ENCODE measurements at places on chromosomes 11 and 22.

GRCh38 chr11:65488273-65489034, 10.4 kb upstream of the MALAT1 start:
- DNase-seq: peak; percentile 78

GRCh38 chr11:129319751-129320150, 55.9 kb upstream of the BARX2 start:
- no peak for DNase-seq

DNA sequence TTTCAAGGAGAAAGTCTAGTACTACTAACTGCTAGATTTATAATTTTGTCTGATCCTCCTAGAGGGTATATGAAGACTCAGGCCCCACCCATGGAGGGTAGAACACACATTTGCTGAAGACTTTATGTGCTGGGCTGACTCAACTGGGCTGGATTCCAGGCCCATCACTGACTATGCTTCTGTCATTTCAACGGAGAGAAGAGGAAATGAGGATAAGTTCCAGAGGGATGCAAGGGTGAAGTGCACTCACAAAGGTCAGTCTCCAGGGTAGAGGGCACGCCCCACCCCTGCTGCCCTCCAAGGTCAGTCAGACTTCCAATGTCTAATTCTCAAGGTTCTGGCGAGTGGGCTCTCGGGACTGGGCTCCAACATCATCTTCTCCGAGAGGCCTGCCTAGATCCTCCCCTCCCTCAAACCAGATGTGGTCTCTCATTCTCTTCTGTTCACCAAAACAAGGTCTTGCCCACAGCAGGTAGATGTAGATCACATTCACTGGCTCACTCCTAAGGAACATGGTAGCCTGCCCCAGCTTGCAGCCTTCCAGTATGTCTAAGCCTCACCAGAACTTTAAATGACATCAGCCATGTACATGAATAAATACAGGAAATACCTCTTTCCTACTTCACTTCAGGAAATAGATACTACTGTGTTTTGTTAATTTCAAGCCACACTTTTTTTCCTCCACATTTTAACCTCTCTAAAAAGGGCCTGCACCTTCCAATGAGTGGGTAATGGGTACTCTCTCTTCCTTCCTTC, 7.3 kb upstream of the C11orf86 start:
- peak; percentile 89 for DNase-seq

- peak; percentile 33 for DNase-seq
These were observed 8.4 kb upstream of the IRAG1 start for GRCh38 chr11:10701982-10702381.

DNA sequence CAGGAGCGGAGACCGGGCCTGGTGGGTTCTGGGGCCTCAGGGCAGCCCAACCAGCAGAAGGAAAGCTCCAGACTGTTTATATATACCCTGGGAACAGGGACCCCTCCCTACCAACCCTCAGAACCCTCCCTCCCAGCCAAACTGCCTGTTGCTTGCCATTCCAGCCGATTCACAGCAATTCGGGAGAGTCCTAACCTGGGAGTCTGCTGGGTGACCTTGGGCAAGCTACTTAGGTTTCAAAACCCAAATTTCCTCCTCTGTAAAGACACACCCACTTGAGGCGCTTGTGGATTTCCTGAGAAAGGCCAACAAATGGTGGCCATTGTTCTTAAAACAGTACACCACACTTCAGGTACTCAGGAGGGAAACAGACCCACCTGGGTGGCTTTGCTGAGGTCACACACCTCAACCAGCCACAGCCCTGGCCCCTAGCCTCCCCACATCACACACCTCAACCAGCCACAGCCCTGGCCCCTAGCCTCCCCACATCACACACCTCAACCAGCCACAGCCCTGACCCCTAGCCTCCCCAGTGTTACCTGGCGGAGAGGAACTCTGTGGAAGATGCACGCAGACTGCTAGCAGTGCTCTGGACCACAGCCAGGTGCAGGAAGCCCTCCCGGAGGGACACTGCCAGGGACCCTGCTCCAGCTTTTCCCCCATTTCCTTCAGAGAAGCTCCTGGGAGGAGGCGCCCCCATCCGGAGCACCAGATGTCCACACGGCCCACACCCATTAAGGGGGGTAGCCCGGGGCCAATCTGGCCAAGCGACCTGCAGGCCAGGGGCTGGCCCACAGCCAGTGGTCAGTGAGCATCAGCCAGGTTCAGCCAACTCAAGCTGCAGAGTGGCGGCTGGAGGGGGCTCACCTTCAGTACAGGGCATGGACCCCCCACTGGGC, 6.2 kb downstream of the SHISA8 start:
- no peak for DNase-seq

- DNase-seq: no peak
These were observed 214.6 kb downstream of the NTM start for GRCh38 chr11:131584785-131585592.

- DNase-seq: peak; percentile 50
These were observed 45.0 kb downstream of the PPP6R3 start for GRCh38 chr11:68505596-68505995.

DNA sequence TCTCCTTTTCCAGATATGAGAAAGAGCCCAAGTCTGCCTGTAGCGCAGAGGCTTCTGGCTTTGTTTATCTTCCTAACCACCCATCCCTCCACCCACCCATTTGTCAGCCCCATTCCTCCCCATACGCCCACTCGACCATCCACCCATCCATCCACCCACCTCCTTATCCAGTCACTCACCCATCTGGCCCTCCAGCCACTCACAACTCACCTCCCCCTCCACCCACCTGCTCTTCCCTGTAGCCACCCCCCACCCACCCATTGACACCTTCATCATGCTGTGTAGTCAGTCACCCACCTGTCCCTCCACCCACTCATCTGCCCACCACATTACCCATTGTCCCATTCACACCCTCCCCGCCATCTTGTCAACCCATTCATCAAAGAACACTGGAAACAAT, 5.5 kb downstream of the CST6 start:
- no peak for DNase-seq

- DNase-seq: no peak
These were observed 14.4 kb upstream of the TBC1D10A start for GRCh38 chr22:30340911-30341685.

- peak; percentile 2 for DNase-seq
These were observed 1.2 kb downstream of the ACCS start for GRCh38 chr11:44067266-44067665.

- DNase-seq: no peak
These were observed 146.2 kb downstream of the HIPK3 start for GRCh38 chr11:33403344-33403743.

GRCh38 chr11:41978945-41979344, 519.5 kb upstream of the LRRC4C start:
- no peak for DNase-seq

DNA sequence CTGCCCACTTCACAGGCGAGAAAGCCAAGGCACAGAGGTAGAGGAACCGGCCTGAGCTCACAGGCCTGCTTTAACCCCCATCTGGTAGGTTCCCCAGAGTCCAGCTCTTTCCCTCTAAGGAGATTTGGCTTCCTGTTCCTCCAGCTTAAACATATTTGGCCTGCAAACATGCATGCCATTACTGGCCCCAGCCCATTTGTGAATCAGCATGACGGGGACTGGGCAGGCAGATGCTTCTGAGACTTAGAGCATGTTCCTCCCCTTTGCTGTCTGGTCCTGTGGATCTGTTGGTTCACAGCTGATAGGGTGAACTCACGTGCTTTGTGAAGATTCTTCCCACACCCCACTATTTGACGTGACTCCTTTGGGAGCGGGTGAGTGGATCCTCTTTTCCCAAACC, 12.6 kb downstream of the CHST1 start:
- DNase-seq: peak; percentile 61

DNA sequence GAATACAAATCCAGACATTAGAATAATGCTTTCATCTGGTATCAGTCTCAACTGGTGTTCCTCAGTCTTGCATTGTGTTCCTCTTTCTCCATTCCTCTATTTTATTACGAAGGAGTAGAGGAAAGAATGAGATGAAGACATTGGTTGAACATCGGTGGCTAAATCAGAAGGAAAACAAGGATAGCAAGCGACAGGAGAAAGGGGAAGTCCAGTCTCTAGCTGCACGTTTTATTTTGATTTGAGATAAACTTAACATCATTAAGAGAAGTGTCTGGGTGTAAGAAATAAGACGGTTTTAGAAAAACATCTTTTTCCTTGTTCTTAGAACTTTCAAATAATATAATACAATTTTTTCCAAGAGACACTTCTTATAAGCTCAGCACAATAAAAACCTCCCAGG, 6.2 kb downstream of the SOX6 start:
- no peak for DNase-seq

GRCh38 chr11:132623511-132623910, 908.8 kb downstream of the OPCML start:
- DNase-seq: no peak

- DNase-seq: peak; percentile 15
These were observed 29.0 kb upstream of the API5 start for GRCh38 chr11:43282607-43283440.

- DNase-seq: peak; percentile 31
These were observed 294.4 kb downstream of the DDX10 start for GRCh38 chr11:108959105-108959761.

- DNase-seq: no peak
These were observed 785 bp downstream of the WT1 start for GRCh38 chr11:32434356-32435151.

GRCh38 chr22:19003508-19003907, 67.4 kb upstream of the PRODH start:
- DNase-seq: no peak

GRCh38 chr11:110425751-110426545, 3.8 kb upstream of the FDX1 start:
- DNase-seq: peak; percentile 82

- no peak for DNase-seq
These were observed 584 bp upstream of the GAL start for GRCh38 chr11:68683536-68684384.

DNA sequence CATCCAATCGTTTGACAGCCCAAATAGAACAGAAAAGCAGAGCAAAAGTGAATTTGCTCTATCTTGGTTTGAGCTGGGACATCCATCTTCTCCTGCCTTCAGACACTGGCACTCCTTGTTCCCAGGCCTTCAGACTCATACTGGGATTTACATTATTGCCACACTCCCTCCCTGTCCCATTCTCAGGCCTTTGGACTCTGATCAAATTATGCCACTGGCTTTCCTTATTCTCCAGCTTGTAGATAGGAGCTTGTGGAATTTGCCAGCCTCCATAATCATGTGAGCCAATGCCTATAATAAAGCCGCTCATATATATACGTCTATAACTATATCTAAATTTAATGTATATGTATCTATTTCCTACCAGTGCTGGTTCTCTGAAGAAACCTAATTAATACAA, 568.3 kb upstream of the KIRREL3 start:
- DNase-seq: no peak

- DNase-seq: no peak
These were observed 91.6 kb upstream of the B3GAT1 start for GRCh38 chr11:134503596-134503995.

DNA sequence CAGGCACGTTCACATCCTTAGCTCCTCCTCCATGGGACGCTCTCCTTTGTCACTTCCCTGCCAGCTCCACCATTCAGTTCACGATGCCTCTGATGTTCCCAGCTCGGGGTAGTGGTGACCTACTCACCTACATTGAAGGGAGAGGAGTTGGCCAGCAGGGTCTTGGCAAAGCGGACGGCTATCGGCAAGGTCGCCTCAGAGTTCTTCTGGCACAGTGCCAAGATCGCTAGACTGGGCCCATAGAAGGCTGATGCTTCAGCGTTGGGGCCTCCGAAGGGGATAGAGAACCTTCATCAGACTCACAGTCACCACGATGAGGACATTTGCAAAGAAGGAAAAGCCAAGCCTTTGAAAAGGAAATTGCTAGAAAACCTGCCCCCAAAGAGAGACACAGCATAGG, 3.0 kb downstream of the CBLIF start:
- DNase-seq: no peak

- DNase-seq: no peak
These were observed 106.9 kb downstream of the ST3GAL4 start for GRCh38 chr11:126462422-126462821.

DNA sequence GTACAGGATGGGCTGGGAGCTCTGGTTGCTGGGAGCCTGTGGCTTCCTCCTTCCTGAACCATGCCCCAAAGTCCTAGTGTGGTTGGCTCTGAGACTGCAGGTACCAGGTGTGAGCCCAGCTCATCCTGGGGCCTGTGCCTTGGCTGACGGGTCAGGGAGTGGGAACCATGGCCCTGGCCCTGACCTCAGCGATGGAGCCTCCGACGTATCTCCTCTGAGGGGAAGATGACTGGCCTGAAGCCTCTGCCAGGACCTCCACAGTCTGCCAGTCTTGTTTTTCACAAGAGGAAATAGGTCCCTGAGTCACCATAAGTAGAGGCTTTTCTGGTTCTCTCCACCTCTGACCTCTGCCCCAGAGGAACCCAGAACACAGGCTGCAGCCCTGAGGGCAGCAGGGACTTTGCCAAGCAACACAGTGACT, 3.4 kb downstream of the RCE1 start:
- no peak for DNase-seq

GRCh38 chr11:85307366-85307765, 319.8 kb downstream of the DLG2 start:
- DNase-seq: peak; percentile 68

- no peak for DNase-seq
These were observed 16.4 kb upstream of the SNX32 start for GRCh38 chr11:65817312-65817834.

DNA sequence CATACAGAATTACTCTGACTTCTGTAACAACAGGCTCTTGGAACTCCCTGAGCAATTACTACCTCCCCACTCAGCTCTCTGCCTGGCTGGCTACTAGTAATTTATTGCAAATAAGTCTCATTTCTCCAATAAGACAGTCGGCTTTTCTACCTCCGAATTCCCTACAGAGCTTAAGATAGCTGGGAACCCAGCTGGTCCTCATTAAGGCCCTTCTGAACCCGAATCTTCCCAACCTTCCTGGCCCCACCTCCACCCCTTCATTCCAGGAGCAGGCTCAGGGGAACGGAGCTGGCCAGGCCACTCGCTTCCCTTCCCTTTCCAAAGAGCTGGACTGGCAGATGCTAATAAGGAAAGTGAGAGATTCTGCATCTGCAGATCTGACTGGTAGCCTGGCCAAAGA, 21.6 kb downstream of the TMPRSS5 start:
- no peak for DNase-seq

DNA sequence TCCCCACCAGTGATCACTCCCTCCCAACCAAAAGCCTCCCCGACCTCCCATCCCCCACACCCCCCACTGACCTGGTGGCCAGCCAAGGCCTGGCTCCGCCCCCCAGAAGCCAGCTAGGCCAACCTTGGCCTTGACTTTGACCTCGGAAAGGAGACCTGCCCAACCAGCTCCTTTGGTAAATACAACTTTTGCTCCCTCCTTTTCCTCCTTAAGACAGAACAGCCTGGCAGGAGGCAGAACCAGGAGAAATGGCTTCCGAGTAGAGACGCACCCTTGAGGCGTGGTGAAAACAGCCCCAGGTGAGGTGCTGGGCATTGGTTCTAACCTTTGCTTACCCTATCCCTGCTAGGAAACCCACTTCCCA, 27.0 kb downstream of the PLEKHA7 start:
- no peak for DNase-seq

- peak; percentile 75 for DNase-seq
These were observed 12.9 kb downstream of the MICAL2 start for GRCh38 chr11:12123273-12123672.

GRCh38 chr11:67282155-67282875, 6.8 kb upstream of the ANKRD13D start:
- DNase-seq: no peak
